ELR (cell line): ENCODE measurements at places on chromosomes 7 and 10.

DNA sequence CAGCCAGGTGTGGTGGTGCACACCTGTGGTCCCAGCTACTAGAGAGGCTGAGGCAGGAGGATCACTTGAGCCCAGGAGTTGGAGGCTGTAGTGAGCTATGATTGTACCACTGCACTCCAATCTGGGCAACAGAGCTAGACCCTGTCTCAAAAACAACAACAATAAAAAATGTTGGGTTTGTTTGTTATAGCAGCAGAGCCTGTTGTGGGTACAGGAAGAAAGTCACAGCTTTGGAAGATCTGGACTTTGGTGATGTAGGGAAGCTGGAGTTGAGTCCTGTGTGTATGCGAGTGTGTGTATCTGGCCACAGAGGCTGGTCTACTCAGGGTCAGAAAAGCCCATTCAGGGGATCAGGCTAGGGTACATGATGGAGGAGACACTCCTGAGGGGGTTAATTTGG is 3.9 kb downstream of the GRID2IP start:
- DNase-seq: no peak

DNA sequence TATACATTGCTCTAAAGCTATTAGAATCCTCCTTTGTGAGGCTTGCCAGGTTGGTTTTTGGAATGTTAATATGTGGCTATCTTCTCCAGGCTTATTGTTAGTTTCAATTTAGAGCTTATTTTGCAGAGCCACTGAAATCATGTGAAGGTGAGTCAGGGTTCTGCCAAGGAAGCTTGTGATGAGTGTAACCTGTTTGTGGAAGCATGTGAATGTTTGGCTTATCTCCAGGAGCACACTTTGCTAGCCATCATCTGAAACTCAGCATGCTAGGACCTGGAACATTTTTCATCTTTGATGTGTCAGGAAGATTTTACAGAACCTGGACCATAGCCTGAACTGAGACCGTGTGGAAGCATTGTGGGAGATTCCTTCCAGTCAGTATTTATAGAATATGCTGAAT is 197.3 kb downstream of the PPP1R9A start:
- DNase-seq: peak; percentile 45

- DNase-seq: no peak
These were observed 134.0 kb downstream of the GRID1 start for GRCh38 chr10:86232644-86233043.

DNA sequence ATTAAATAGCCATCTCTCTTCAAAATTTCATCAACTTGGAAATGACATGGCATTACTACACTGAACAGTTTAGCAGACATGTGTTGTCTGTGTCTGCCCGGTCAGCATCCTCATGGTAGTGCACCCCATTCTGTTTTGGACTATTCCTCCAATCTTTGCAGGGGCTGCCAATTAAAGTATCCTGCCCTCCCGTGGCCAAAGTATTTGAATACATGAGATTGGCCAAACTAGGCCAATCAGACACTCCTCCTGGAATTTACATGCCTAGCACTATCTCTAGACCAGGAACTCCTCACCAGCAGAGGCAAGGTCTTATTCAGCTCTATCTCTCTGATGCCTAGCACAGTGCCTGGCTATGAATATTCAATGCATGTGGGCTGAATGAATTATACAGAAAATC is 4.4 kb downstream of the SHTN1 start:
- DNase-seq: no peak

DNA sequence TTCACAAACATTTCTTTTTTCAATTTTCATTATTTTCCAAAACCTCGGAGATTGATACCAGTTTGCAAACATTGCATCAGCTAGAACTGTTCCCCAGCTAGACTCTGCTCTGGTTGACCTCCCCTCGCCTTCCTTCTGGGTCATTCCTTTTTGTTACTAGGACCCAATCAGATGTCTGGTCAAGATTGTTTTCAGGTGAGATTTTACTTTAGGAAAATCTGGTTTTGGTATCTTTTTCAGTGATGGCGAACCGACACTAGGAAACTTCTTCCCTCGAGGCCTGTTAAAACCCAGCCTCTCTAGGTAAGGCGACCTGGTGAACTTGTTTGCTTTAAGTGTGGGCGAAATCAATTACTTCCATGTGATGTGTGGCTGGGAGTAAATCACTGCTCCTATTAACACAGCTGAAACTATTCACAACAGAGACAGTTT is 8.4 kb downstream of the PROSER2 start:
- no peak for DNase-seq
